Foreskin keratinocyte (primary cell): ENCODE measurements at places on chromosomes 13 and 19.

GRCh38 chr13:102940770-102941169 is 94.9 kb downstream of the ERCC5 start:
- no peak for DNase-seq

DNA sequence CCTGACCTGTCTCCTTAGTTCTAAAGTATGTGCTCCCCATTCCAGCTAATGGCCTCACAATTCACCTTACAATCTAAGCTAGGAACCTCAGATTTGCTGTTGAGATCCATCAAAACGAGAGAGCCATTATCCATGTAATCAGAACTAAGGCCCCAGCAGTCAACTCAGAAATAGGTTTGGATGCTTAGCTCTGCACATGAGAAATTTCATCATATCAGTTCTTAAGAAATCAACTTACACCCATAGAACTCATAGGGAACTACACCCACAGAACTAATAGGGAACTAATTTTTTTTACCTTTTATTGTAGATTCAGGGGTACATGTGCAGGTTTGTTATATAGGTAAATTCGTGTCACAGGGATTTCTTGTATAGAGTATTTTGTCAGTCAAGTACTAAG is 28.7 kb downstream of the CYSLTR2 start:
- DNase-seq = no peak

DNA sequence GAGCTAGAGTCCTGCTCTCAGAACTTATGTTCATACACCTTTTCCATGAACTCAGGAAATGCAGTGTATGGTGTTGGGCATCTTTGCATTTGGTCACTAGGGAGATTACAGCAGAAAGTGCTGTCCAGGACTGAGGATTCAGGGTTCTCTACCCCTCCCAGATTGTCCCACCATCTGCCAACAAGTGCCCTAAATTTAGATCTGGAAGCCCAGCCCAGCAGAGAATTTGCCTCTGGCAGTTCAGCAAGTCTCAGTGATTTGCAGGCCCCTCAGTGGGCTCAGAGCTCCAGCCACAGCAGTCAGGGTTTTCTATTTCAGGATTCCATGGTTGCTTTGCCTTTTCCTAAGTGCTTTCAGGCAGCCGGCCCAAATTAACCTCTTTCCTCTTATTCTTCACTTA is 23.4 kb downstream of the CNFN start:
- DNase-seq = no peak

- no peak for DNase-seq
These were observed 656 bp upstream of the ZNF324 start for GRCh38 chr19:58466089-58466759.

DNA sequence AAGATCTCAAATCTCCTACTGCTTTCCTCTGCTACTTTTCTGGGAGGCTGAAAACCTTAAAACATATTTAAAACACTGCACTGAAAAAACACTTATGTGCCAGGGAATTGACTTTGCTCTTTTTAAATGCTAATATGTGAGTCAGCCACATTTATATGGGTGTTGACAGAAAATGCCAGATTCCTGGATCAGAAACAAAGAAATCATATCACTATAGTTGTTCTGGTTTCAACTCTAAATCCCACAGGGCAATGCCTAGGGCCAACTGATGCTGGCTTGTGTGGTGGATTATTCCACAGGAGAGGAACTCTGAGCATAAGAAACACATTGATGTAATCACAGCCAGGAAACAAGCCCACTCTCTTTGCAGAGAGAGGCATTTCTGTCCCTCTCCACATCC is 1439.0 kb upstream of the SPRY2 start:
- no peak for DNase-seq
